ENCODE measurements at places on chromosomes 12 and 14.

GRCh38 chr14:50059763-50060616 is 56.4 kb downstream of the VCPKMT start:
- DNase-seq: no peak

GRCh38 chr12:39047539-39048262 is 142.3 kb upstream of the CPNE8 start:
- no peak for DNase-seq

DNA sequence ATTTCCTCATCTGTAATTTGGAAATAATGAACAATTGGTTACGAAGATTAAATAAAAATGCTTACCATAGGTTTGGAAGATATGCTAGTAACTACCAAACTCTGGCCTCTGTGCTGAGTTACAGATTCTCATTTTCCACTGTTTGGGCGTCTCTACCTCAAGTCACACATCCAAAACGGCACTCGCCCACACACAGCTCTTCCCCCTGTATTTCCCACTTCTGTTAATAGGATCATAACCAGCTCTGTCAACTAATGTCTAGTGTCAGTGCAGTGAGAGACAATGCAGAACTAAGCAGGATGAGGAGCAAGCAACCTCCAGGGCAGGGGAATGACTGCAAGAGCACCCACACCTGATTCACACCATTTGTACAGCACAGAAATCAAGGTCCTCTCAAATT is 10.9 kb upstream of the SYCP3 start:
- no peak for DNase-seq

DNA sequence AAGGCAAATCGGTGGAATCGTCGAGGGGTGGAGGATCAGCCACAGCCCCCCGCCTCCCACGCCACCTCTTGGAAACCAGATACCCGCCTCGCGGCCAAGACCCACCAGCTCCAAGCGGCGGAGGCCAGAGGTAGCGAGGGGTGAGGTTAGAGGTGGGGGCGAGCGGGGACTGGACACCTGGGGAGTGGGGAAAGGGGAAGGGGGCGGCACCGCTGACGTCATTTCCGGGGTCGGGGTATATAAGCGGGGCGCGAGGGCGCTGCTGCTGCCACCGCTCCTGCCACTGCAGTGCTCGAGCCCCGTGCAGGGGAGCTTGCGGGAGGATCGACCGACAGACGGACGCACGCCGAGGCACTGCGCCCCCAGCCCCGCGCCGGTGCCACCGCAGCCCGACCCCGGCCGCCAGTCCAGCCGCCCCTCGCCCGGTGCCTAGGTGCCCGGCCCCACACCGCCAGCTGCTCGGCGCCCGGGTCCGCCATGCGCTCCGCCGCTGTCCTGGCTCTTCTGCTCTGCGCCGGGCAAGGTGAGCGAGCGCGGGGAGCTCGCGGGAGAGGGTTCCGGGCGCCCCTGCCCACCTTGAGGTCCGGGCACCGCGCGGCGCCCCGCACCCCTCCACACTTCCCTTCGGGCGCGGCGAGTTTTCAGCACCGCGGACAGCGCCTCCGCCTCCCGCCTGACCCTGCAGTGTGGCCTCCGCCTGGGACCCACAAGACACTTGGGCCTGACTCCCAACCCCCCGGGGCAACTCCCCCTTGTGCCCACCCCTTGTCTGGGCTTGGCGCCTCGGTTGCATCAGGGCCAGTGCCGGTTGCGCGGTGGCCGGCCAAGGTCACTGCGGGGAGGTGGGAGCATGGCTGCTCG is at the start of gene CHGA:
TSS of gene CHGA (plus strand) at position 268 of the 861 bp plus-strand sequence. CDS start at position 478, 210 bp downstream.
- DNase-seq: peak; percentile 12

GRCh38 chr14:36996133-36996856 is 176.1 kb downstream of the SLC25A21 start:
- DNase-seq: no peak

DNA sequence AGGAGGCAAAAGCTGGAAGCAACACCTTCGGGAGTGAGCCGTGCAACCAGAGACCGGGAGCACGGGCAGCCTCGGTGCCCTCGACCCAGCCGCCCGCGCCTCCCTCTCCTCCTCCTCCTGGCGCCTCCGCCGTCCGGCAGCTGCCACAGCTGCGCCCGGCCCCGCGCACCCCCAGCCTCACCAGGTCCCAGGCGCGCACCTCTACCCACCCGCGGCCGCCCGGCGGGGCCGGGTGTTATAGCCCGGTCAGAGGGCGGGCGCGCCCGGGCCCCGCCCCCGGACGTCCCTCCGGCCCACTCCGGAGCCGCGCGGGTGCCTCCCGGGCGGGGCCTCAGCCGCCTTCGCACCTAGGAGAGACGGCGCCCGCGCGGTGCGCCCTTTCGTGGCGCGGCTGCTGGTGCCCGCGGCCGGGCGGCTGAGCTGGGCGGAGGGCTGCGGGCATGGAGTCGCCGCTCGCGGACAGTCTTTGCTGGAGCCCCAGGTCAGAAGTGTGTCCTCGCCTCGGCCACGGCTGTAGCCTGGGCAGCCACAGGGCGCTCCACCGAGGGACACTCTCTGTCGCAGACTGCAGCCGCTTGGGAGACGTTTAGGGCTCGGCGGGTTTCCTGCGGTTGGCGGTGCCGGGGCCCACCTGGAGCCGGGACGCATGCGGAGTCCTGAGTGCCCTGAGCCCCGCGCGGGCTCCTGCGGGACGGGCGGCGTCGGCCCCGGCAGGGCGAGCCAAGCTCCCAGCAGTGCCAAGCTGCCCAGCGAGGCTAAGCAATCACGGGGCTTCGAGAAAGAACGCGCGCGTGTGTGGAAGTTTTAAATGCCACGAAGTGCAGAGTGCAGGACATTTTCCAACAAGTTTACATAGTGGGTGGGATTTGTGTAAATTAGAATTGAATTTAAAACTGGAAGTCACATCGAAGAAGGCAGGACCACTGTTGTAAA is at the start of gene CPM:
TSS of gene CPM (minus strand) at position 211 of the 933 bp plus-strand sequence. CDS start 334 bp downstream, outside the sequence.
- DNase-seq: peak; percentile 33

DNA sequence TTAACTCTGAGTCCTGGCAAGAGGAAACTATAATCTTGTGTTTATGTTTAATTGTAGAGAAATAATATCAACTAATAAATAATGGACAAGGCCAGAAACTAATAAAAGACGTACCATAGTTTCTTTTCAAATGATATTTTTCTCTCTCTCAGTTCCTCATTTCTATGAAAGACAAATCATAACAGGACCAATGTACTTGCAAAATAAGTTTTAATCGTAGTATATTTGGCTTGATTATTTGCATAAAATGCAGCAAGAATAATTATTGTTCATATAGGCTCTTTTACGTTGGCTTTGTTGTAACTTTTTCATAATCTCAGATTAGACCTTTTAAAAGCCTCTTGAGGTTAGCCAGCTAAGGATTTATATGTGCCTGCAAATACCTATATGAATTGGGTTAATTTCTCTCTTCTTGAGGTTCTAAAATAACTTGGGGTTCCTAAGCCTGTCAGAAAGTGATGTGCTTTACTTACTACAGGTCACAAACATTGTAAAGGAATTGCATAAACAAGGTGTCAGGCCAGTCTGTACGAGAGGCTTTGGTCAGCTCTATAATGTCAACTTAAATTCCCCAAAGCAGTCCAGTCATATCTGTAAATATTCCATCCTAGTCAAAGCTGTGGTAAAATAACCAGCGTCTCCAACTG is 152.8 kb upstream of the PTPRQ start:
- no peak for DNase-seq

DNA sequence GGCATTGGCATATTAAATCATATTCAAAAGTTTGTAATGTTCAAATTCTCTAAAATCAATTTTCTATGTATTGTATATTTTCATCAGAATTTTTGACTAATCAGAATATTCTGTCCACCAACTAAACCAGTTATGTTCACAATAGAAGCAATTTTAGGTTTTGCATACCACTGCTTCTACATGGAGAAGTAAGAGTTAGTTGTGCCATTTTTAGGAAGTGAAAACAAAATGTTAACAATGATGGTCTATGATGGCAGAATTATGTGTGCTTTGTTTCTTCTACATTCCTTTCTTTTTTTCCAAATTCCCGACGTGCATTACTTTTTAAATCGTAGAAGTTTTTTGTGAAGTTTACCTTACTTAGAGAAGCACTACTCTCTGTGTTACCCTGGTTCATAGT is 29.5 kb downstream of the ABHD12B start:
- DNase-seq: no peak

DNA sequence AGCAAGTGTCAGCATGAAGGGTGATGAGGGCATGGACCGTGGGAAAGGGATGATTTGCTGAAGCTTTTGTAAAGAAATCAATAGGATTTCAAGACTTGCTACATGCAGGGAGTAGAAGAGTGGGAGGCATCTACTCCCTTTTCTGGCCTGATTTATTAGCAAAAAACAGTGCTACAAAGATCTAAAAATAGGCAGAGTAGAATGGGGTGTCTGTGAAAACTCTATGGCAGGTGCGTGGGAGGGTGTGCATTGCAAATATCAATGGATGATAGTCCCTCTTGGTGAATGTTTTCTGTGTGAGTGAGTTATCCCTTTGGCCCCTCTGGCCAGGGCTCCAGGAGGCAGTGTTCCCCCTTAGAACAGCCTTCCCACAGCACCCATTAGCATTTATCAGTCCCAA is 139.0 kb downstream of the SMOC1 start:
- DNase-seq: no peak

DNA sequence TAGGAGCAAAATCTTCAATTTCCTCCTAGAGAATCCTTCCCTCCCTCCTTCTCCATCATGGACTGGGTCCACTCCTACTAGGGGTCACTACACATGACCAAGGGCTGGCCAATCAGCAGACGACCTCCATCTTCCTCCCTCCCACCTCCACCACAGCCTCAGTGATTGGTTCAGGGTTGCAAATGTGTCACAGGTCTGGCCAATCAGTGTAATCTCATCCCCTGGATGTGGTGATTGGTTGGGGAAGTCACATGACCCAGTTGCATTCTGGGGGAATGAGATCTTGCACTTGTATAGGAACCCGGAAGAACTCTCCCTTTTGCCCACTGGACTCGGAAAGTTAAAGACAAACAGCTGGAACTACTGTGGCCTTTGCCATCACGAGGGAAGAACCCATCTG is 169.2 kb downstream of the PIWIL1 start:
- no peak for DNase-seq

GRCh38 chr14:37566811-37567371 is 28.2 kb downstream of the FOXA1 start:
- no peak for DNase-seq

DNA sequence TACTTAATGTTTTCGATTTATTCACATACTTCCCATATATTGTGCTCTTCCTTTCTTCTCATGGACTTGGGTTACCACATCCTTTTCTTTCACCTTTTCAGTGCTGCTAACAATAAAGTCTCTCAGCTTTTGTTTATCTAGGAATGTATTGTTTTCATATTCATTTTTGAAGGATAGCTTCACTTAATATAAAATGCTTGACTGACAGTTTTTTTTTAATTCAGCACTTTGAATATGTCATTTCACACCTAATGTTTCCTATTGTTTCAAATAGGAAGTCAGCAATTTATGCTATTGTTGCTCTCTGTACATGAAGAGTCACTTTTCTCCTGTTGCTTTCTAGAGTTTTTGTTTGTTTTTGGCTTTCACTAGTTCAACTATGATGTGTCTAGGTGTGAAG is 738.3 kb upstream of the STXBP6 start:
- no peak for DNase-seq

DNA sequence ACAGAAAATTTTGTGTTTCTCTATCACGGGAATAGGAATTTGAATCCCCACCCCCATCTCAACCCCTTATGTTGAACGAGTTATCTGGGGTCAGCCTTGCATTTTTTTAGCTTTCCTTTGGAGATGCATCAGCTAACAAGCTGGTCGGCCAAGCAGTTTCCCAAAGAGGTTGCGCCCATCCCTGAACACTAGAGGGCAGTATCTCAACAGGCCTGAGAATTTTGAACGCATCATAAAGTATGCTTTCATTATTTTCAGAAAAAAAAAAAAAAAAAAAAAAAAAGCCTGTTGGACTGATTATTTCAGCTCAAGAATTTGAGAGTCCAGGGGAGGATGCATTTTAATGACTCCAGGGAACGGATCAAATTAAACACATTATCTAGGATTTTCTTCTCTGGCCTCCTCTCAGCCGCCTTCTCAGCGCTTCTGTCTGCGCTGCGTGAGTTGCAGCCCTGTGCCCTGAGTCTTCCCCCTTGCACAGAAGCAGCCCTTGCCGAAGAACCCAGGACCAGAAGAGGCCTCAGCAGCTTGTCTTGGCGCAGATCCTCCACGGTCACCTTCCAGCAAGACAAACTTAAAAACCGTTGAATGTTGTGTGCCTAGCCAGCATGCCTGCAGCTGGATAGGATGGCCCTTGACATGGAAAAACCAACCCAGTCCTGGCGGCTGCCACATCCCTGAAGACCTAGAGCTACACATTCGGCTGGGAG is 76.6 kb upstream of the GZMB start:
- DNase-seq: peak; percentile 33

- DNase-seq: no peak
Measured at GRCh38 chr14:70641548-70642302, at the start of gene TTC9. TTC9 (plus strand) TSS chr14:70641916; CDS start chr14:70642130, 214 bp downstream.

- DNase-seq: no peak
Measured at GRCh38 chr12:54296393-54297099, 4.3 kb downstream of the NFE2 start.

DNA sequence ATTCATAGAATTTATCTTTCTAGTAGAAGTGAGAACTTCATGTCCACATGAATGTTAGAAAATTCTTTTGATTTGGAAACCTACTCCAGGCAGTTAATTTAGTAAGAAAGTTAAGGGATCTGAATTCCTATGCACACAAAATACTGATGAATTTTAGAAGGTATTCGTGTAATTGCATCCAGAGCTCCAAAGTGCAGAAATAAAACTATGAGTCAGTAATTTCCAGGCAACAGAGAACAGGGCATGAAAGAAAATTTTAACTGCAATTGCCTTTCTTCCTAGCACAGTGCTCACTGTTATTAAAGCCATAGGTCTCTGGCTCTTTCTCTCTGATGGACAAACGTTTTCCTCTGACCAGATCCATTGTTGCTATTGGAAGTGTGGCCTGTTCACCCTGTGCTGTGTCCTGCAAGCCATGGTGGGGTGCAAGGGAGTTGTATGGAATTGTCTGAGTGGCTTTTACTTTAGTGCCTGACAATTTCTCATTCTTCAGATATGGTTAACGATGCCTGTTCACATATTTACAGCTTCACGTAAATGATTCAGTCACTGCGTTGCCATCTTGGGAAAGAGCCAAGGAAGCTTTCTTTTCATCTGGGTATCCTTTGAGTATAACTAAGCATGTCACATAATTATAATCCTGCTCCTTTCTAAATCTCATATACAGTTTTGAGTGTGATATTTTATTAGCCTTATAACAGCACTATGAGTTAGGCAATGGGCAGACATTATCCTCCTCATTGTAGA is 145.1 kb downstream of the ACSS3 start:
- DNase-seq: no peak

DNA sequence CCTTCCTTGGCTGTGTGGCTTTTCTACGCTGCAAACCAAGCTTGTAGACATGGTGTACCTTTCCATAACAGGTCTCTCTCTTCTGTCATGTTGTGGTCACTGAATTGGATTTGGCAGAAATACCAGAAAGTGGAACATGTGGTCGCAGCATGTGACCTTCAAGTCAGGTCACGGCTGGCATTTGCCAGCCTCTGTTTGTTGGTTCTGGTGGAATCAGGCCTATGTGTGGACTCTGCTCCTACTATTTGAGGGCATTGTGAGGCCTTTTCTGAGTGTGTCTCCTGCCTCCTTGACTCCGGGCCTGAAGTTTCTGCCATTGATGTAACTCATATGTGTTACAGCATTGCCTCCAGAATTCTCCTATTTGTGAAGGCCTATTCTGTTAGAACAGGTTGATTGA is 116.7 kb downstream of the CACNA1C start:
- DNase-seq: no peak

GRCh38 chr14:96238676-96239265 is 17.2 kb upstream of the BDKRB1 start:
- DNase-seq: no peak
